AG08396 (cell line): ENCODE measurements at places on chromosomes 3 and 15.

DNA sequence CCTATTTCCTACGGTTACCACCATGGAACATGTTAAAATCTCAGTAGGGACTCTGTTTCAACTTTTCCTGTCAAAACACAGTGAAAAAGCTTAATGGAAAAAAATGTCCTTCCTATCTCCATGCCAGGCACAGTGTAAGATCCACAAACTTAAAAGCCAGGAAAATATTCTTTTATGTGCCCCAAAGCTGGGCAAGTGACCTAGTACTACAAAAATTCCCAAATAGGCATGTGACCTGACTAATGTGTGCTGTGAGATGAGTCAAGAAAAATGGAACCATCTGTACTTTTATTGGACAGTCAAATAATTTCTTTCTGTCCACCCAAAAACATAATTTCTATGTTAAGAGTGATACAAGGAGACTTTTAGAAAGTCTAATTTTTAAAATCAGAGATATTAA, 406.0 kb downstream of the ZBTB20 start:
- DNase-seq: peak; percentile 4

- no peak for DNase-seq
Observed at GRCh38 chr15:70077188-70078147, 20.2 kb downstream of the TLE3 start.

GRCh38 chr3:138881233-138881632, 46.5 kb upstream of the PIK3CB start:
- no peak for DNase-seq

DNA sequence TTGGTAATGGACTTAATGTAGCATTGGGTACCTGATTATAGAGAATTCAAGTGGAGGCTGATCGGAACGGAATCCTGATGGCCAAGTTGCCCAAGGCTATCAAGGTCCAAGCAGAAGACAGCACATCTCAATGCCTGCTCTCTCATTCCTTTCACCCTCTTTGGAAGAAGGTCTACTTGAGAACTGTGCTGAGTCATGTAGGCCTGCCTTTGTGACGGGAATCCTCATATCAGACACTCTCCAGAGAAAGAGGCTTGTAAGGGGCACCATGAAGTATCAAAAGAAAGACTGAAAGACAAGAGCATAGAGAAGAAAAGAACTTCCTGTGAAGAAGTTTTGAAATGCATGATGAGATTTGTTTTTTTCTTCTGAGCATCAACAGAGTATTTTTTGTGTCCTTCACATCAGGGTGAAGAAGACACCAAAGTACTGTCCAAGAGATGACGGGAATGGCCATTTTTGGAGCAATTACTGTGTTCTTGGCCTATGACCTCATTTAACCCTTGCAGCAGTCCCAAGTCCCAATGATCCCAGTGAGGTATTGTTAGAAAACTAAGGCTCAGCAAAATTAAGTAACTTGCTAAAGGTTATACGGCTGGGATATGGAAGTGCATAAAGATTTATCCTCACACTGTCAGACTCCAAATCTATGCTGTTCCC, 13.2 kb upstream of the LARP6 start:
- no peak for DNase-seq

GRCh38 chr3:5122741-5123706, 932 bp downstream of the ARL8B start:
- DNase-seq: peak; percentile 68
